ENCODE measurements at places on chromosomes 4 and X. TPM values are rescaled to one million over a fixed set of nuclear protein-coding genes. Genes with fewer than 3 reads are reported as not detected.

The RAB41 gene
- total RNA-seq = not detected

The MAPK10 gene
- total RNA-seq = 2.6 TPM

The MAP7D3 gene
- total RNA-seq = 2.9 TPM

The JCHAIN gene
- 392 TPM for total RNA-seq

The ENPP6 gene
- 0.27 TPM for total RNA-seq

The NSD2 gene
- 176 TPM for total RNA-seq

- peak; percentile 49 for DNase-seq
Measured at GRCh38 chr4:186722796-186723291, 812 bp downstream of the FAT1 start.

GRCh38 chrX:120727911-120728310 lies 98.1 kb upstream of the C1GALT1C1 start:
- DNase-seq = no peak

DNA sequence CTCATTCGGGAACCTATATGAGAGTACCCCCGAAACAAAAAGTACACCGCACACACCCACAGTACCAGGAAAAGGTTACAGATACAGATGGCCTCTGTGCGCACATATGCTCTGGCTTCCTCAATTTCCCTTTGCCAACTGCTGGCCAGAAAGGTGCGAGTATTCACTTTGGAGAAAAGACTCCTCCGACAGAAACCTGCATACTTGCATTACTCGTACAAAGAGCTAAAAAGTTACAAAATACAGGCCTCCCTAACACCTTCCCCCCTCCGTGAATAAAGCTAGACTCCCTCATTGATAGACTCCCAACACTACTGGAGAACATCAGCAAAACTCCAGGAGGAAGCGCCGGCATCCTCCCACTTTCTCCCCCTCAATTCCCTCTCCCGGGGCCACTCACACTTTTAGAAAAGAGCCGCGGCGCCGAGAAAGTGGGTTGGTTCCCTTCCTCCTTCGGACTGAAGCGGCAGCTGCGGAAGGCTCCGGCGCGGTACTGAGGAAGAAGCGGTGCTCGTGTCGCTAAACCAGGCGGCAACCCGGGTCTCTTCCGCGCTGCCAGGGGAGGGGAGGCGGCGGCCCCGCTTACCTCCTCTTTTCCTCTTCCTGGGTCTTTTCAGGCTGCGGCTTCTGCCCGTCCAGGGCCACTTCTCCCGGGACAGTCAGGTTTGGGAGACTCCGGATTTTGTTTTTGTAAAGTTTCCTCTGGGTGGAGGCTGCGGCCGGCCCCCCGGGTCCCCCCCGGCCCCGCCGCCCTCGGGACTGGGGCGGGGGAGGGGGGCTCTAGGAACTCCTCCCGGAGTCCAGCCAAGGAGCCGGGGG lies 1.1 kb downstream of the FBXW7 start:
- peak; percentile 54 for DNase-seq

DNA sequence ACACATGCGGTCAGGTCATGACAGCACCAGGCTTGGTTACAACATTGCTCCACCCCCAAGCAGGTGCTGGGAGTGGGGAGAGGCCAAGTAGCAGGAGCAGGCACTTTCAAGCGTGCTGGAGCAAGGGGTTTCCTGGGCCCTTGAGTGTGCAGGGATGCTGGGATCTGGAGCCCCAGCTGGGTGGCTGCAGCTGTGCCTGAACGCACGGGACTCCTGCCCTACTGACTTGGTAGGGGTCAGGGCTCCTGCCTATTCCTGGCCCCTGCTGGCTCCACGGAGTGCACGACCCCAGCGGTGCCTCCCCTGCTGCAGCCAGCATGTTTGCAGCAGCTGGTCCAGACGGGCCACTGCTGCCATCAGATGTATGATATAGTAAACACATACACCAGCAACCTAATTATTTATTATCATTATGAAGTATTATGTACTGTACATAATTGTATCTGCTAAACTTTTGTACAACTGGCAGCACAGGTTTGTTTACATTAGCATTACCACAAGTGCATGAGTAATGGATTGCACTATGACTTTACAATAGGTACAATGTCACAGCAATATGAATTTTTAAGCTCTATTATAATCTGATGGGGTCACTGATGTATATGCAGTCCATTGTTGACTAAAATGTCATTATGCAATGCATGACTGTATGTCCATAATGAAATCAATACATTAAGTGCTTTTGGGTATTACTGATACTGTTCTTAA lies 620.6 kb downstream of the RAPGEF2 start:
- no peak for DNase-seq

- DNase-seq = no peak
Measured at GRCh38 chr4:41749631-41750039, 1.1 kb upstream of the PHOX2B start.

- DNase-seq = no peak
Measured at GRCh38 chr4:7956934-7957656, 17.4 kb upstream of the AFAP1 start.

DNA sequence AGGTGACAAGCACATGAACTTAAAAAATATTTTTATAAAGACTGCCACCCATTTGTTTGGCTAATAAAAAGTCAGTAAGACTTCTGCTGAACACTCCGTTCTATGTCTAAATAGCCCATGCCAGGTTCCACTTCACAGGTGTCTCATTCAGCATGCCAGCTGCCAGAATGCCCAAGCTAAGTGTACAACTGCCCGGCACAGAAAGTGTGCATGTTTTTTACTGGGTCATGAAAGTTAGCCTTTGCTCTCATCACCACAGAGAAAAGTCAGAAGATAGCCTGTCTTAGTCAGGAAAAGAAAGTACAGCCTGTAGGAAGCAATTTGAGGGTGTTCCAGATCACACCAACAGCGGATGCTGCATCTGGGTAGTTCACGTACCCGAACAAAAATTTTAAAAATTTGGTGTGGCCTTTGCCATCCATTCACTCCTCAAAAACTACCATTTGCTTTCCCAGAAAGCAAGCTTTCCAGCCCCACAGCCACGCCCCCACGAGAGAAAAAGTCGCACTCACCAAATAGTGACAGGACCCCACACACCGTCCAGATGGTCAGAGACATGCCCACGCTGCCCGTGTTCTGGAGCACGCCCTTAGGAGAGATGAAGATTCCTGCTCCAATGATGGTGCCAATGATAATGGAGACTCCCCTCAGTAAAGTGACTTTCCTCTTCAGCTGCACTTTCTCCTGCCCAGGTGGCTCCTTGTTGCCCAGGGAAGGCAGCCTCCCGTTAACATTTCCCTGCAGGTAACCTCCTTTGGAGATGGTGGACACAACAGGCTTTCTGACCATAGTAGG lies 671 bp downstream of the SLC7A11 start:
- peak; percentile 35 for DNase-seq

DNA sequence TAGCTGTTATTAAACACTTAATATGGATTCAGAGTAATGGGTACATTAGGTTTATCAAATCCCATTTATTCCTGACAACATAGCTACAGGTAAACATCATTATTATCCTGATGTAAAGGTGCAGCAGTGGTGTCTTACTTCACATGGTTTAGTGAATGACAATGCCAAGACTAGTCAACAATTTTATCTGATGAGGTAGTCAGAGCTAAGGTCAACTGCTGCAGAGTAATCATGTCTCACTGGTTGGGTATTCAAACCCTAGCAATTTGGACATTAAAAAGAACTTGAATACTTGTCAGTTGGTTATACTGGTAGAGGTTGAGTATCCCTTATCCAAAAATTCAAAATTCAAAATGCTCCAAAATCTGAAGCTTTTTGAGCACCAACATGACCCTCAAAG lies 117.6 kb downstream of the MAB21L2 start:
- DNase-seq = no peak

GRCh38 chr4:37157476-37158167 lies 86.9 kb upstream of the NWD2 start:
- DNase-seq = no peak

GRCh38 chrX:111521169-111521568 lies 9.7 kb downstream of the SERTM2 start:
- DNase-seq = no peak

DNA sequence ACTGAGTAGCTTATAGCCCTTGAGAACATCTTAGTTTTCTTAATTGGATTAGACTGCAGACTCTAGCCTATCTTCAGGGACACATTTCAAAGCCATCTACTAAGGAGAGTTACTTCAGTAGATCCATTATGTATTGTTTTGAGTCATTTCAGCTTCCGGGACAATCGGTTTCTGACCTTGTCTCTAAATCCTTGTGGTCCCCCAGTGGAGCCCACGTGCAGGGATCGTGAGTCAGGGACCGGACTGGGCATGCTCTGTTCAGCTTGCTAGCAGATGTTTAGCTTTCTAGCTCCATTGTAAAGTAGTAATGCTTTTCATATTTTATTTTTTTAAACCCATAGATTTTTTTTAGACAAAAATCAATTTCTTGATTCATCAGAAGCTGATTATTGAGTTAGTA lies 211.9 kb upstream of the PRPS2 start:
- DNase-seq = no peak

GRCh38 chr4:166655231-166655630 lies 579.1 kb downstream of the SPOCK3 start:
- no peak for DNase-seq

GRCh38 chr4:120798570-120798969 lies 124.0 kb downstream of the PRDM5 start:
- DNase-seq = no peak
